Adrenal gland (tissue), 19 donors: ENCODE measurements at places on chromosomes 16 and 17. TPM values are rescaled to one million over a fixed set of nuclear protein-coding genes. Genes with fewer than 3 reads are reported as not detected.

DNA sequence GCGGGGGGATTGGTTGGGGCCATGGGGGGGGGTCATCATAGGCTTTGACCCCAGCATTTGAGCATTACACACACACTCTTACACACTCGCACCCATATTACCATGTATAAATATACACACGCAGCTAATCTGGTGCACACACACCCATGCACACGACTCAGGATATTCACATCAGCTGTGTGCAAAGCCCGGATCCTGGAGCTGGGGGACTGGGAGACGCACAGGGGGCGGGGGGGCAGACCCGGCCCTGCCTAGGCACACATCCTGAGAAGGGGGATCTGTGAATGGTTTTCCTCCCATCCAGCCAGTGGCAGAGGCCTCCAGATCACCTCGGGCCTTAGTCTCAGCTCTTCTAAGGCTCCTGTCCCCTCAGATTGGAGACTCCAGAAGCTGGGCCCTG lies 5.6 kb downstream of the ASGR2 start:
- H3K36me3 ChIP-seq = no peaks in the 10 kb centered on the region
- no peak overlapping the region for H3K4me3 ChIP-seq
- no peaks in the 10 kb centered on the region for H3K4me1 ChIP-seq
- no peak overlapping the region for H3K27ac ChIP-seq

DNA sequence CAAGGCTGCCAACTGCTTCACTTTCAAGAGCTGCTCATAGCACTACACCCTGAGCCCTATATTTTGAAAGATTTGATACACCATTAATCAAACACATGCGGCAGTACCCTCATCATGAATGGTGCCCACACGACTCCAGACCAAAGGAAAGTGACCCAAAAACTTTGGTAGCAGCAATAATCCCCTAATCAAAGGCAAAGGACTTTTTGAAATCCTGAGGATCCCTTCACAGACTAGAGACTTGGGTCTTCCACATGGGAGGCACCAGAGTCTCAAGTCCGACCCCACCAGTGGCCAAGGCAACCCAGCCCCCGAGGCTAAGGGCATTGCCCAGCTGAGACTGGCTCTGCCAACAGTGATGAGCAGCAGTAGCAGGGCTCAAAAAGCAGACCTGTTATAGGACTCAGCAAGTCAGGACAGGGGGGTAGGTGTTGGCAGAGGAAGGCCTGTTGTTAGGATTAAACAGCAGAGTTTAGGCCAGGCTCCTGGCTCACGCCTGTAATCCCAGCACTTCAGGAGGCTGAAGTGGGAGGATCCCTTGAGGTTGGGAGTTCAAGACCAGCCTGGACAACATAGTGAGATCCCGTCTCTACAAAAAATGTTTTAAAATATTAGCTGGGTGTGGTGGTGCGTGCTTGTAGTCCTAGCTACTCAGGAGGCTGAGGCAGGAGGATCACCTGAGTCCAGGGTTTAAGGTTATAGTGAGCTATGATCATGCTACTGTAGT lies 3.2 kb downstream of the TRIM25 start:
- H3K27me3 ChIP-seq = no peaks in the 10 kb centered on the region
- H3K4me3 ChIP-seq = no peak overlapping the region
- no peaks in the 10 kb centered on the region for H3K36me3 ChIP-seq

GRCh38 chr17:81976332-81977210 lies 858 bp upstream of the ASPSCR1 start:
- H3K27me3 ChIP-seq = no peaks in the 10 kb centered on the region
- H3K4me1 ChIP-seq = peaks cover 5% of the 10 kb centered on the region
- H3K36me3 ChIP-seq = no peaks in the 10 kb centered on the region
- H3K4me3 ChIP-seq = peak overlapping the region; percentile 99
- peak overlapping the region; percentile 97 for H3K27ac ChIP-seq

GRCh38 chr16:51658531-51658930 lies 507.5 kb upstream of the SALL1 start:
- no peak overlapping the region for H3K4me3 ChIP-seq
- no peak for DNase-seq
- no peaks in the 10 kb centered on the region for H3K27me3 ChIP-seq
- H3K36me3 ChIP-seq = no peaks in the 10 kb centered on the region
- no peaks in the 10 kb centered on the region for H3K4me1 ChIP-seq

GRCh38 chr17:8949061-8949661 lies 16.3 kb downstream of the PIK3R5 start:
- H3K4me3 ChIP-seq = no peak overlapping the region
- no peak overlapping the region for H3K27ac ChIP-seq
- H3K4me1 ChIP-seq = peaks cover 4% of the 10 kb centered on the region
- DNase-seq = no peak

GRCh38 chr16:1707193-1707790 lies 1.3 kb downstream of the MAPK8IP3 start:
- DNase-seq = peak; percentile 55
- H3K4me1 ChIP-seq = peaks cover 45% of the 10 kb centered on the region
- peak overlapping the region; percentile 94 for H3K27ac ChIP-seq

- H3K27ac ChIP-seq = no peak overlapping the region
- H3K27me3 ChIP-seq = no peaks in the 10 kb centered on the region
- H3K36me3 ChIP-seq = peaks cover 39% of the 10 kb centered on the region
- H3K4me1 ChIP-seq = peaks cover 12% of the 10 kb centered on the region
- H3K4me3 ChIP-seq = no peak overlapping the region
These were observed 50.6 kb downstream of the MED13 start for GRCh38 chr17:62014526-62014925.

The KCNAB3 gene
- 1.9 TPM for total RNA-seq
